ENCODE measurements at places on chromosomes 16 and 17.
A peak's percentile ranks its signal among the peaks of the same experiment; 100 is the strongest.

DNA sequence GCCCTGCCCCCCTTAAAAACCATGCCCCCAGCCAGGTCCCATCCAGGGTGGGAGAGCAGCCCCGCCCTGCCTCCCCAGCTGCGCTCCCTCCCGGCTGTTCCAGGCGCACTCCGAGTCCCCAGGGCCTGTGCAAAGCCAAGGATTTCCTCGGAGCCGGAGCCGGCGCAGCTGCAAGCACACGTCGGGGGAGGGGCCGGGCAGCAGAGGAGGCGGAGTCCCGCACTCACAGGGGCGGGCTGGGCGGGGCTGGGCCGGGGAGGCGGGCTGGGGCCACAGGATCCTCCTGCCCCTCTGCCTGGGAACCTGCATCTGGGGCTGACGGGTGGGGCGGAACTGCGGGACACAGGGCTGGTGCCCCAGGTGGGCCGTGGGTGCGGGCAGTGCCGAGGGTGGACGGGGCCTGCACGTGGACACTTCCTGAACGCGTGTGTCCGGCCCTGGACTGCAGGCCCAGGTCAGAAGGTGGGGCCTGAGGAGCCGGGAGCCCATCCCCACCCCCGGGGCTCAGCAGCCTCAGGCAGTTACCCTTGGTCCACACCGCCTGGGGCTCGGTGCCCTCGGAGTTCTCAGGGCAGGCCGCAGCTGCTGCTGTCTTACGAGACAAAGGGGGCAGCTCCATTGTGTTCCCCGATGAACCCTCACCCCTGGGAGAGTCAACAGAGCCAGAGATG, 24.0 kb upstream of the SSTR5 start:
- no peak for DNase-seq

DNA sequence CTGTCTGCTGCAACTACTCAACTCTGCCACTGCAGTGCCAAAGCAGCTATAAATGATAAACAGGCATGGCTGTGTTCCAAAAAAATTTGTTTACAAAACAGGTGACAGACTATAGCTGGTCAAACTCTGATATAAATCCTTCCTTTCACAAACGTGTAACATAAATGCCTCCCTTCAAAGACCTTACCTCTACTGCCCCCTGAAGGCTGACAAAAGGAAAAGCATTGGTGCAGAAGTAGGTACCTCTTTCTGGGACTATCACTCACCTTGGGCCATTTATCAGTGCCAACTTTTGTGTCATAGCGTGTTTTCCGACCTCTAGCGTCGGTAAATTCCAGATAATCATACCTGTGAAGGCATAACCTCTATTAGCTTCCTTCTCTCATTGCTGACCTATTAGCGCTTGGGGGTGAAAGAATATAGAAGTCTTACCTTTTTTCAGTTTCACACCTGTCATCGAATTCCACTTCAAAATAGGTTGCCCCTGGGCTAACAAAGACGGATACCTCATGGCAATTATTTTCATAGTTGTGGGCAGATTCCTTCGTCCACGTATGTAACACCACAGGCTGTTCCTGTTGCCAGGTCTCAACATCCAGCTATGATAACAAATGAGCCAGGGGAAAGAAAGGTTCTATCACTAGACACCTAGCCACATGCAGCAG, 67.9 kb downstream of the ZZEF1 start:
- peak; percentile 11 for DNase-seq

- DNase-seq: no peak
Measured at GRCh38 chr17:82835766-82836512, 3.9 kb downstream of the ZNF750 start.

- DNase-seq: no peak
Measured at GRCh38 chr16:51407921-51408320, 256.9 kb upstream of the SALL1 start.

DNA sequence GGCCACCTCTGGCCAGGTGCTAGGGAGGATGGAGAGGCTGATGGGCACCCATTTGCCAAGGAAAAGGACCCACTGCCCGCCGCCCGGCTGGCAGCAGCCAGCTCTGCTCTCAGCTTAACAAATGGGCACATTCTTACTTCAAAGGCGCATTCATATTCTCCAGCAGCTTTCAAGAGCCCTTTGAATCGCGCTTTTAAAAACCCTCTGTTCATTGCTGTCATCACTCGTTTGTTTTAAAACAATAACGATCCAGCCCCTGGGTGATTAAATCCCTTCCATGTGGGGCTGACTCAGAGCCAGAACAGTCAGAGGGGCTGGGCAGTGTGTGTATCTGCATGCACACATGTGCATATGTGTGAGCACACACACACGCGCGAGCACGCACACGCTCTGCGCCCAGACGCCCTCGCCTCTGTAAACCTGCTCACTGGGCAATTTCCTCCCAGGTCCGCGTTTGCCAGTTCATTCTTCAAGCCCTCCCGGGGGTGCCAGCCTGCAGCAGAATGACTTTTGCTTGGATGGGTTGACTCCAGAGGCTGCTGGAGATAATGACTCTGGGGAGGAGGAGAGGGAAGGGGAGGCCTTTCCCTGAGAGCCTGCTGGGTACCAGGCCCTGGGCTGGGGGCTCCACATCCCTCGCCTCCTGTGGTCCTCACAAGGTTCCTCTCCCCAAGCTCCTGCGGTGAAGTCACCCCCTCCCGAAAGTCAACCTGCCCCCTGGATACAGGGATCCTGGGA, 133.1 kb downstream of the SDK2 start:
- no peak for DNase-seq

DNA sequence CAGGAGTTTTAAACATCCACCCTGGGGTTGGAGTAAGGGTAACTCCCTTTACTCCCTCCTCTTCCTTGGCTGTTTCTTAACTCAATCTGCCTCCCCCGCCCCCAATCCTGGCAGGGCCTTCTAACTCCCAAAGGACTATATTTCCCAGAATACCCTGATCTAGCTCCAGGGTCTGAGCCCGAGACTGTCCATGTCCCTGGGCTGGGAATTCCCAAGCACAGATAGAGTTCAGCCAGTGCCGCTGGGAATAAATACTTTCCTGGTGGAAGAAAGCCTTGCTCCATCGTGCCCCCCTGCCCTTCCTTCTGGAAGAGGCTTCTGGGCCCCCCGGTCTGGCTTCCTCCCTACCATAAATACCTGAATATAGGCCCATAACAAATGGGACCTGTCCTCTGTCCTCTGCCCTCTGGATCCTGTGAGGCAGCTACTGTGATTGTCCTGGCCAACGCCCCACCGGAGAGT, 10.2 kb downstream of the BAHCC1 start:
- no peak for DNase-seq

DNA sequence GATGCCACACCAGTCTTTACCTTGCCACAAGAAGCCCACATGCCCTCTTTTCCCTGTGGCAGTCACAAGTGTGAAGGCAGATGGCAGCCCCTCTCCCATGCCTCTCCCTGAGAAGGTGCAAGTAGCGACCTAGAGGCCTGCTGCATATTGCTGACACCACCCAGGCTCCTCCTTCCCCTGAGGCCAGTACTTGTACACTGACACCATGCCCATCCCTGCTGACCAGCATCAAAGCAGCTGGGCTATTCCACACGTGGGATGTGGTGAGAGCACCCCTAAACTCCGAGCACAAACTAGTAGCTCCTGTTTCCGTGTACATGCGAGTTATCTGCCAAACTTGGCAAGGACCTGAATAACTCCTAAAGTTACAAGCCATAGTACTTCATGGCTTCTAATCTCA, 149.4 kb downstream of the AATF start:
- DNase-seq: no peak

DNA sequence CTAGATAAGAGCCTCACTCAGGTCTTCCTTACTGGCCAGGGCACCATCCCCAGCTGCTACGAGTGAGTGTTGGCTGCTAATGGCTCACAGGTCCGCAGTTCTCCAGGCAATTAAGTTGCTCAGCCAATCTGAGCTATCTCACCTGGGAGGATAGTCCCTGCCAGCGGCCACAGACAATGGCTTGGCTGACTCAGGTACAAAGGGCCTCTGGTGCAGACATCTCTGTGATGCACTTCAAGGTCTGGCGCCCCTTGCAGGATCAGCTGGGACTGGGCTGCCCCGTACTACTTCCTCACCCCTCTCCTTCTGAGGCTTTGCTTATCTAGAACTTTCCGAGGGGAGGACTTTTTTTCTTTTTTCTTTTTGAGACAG, 49.2 kb upstream of the EMP2 start:
- no peak for DNase-seq

- no peak for DNase-seq
Measured at GRCh38 chr17:72788950-72789585, 303.4 kb downstream of the SLC39A11 start.

DNA sequence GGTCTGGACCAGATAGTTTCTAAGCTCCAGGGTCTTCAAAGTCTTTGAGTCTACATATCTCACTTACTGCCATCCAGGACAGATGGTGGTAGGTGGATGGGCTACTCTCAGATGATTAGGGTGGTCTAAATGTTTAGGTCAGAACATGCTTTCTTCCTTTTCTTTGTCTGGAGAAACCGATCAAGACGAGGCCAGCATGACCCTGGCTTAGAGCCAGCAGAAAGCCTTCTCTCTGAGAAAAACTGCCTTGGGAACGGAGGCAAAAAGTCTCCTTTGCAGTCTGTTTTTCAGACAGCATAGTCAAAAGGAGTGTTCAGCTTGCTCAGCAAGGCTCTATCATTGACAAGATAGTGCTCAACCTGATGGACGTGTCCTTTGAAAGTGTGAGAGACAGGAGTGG, 48.8 kb downstream of the SPACA3 start:
- no peak for DNase-seq

DNA sequence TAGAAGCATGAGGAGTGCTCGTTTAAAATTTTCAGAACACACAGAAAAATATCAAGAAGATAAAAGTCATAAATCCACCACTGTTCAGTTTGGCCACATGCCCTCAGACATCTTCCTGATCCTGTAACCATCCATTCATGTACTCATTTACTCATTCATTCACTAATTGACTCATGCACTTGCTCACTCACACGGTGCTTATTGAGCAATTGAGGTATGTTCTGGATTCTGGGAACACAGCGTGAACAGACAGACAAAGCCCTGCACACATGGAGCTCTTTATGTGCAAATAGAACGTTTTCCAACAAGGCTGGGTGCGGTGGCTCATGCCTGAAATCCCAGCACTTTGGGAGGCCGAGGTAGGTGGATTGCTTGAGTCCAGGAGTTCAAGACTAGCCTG, 10.2 kb upstream of the NATD1 start:
- no peak for DNase-seq

DNA sequence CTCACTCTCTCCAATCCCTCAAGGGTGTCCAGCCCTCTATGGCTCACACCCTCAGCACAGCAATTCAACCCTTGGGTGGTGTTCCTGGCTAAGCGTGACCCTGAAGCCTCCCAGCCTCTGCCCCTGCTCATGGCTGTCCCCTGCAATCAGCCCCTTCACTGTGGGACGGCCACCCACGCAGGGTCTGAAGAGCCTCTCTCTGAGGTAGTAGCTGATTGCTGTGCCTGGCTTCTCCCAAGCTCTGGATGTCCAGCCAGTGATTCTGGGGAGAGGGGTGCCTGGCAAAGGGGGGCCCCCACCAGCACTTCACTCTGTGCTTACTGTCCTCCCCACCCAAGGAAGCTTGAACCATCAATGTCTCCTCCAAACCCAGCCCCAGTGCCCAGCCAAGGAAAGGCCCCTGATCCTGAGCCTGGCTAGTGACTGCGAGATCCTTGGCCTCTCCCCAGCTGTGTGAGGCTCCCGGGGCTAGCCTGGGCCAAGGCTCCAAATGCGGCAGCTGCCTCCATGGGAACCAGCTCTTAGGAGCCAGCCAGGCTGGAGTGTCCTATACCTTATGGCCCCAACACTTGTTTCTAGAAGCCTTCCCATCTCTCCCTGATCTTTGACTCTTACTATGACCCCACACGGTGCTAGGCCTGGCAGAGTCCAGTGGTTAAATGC, 9.9 kb downstream of the MTSS2 start:
- DNase-seq: no peak

DNA sequence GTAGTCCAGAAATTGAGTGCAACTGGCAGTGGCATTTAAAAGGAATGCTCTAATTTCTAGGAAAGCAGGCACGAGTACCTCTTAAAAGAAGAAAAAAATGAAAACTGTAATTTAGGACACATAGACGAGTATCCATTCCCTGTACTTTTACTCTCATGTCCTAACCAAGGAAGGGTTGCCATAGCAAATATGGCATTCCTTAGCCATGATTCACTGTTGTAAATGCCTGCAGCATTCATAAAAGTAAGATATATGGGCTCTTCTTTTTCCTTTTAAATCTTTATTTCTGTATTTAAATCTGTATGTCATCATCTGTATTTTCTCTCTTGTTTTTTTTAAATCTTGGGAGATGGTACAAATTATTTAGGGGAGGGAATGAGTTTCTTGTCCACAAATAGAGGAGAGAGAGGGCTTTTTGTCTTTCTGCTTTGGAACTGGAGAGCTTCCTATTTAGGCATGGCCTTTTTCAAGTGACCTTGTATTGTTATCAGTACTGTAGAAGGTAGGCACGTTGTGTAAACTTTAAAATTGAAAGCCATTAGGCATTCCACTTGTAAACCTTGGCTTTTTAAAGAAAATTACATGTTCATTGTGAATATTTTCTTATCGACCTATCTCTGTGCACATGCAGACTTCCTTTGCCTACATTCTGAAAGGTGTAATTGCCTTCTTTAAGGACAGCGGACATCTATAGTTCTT, 50.0 kb downstream of the TENT4B start:
- DNase-seq: no peak

DNA sequence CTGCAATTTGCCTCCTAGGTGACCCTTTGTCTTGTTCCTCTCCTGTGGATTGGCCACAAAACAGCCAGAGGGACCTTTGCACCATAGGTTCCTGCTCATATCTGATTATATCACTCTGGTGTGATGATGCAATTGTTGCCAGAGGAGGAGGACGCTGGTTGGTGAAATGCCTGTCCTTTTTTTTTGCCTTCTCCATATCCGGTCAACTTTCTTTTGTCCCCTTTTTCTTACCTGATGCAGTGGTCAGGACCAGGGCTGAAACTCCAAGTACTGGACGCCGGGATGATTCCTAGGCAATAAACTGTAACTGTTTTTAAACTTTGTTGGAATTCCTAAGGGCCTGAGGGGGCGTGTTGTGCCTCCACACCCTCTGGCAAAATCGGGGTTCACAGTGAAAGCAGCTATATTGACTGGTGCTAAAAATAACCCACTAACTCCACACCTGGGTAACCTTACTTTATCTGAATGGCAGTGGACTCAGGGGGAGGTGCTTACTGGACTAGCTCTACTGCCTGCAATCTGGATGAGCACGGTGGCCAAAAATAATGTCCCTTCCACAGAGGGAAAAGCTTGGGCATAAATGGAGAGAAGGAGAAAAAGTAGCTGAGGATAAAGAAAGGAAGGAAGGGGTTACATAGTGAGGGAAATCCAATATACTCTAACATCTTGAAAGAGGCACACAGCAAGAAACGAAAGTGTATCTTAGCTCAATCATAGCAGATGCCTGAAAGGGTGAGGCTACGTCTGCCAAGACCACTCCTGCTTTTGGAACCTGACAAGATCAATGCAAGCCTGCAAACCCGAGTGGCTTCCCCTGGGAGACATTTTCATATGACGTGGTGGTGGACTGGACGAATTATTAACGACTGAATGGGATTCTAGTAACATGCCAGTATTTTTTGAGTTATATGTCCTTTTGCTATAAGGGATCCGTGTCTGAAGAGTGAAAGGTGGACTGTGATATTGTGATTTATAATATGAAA, 28.4 kb upstream of the ZNF423 start:
- no peak for DNase-seq

DNA sequence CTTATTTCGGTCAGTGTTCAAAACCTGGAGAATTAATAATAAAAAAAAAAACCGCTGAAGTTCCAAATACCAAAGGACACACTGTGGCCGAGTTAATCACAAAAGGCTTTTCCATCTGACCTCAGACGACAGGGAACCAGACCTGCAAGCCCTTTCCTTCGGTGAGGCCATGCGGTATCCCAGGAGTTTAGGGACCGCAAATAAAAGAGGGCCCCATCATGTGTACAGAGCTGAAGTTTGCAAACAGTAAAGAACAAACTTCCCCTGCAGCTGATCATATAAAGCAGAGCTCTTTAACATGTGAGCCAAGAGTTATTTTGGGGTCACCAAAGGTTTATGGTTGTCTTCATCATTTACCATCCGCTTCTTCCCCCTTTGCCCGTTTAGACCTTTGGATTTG, 33.0 kb upstream of the FOXJ1 start:
- no peak for DNase-seq

All from stimulated activated naive B cell treated with anti-CD40 and anti-IgM and Interleukin-4, amounts not matched to agents 10 μg/mL and 1 μg/mL and 100 μg/mL, for 72 hours (primary cell).